Activated naive CD8-positive, alpha-beta T cell treated with anti-CD3 and anti-CD28 coated beads, Interleukin-2, amount 50 U/mL, for 16 hours (primary cell): ENCODE measurements at places on chromosomes 7 and 10.

DNA sequence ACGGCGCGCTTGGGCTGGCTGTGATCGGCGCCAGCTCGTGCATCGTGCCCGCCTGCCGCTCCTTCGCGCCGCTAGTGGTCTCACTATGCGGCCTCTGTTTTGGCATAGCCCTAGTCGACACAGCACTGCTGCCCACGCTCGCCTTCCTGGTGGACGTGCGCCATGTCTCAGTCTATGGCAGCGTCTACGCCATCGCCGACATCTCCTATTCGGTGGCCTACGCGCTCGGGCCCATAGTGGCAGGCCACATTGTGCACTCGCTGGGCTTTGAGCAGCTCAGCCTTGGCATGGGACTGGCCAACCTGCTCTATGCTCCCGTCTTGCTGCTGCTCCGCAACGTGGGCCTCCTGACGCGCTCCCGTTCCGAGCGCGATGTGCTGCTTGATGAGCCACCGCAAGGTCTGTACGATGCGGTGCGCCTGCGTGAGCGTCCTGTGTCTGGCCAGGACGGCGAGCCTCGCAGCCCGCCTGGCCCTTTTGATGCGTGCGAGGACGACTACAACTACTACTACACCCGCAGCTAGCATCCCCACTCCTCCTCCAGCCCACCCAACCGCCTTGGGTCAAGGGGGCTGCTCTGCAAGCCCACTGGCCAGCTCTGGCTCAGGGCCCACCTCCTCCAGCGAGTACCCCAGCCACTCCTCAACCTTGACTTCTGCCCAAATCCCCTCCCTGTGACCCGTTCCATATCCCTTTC lies 1.9 kb downstream of the SLC18A3 start:
- no peak for DNase-seq

- no peak for DNase-seq
Observed at GRCh38 chr10:46514899-46515298, 41.6 kb downstream of the GPRIN2 start.

GRCh38 chr7:158260567-158261361 lies 326.9 kb downstream of the PTPRN2 start:
- DNase-seq, result no peak

DNA sequence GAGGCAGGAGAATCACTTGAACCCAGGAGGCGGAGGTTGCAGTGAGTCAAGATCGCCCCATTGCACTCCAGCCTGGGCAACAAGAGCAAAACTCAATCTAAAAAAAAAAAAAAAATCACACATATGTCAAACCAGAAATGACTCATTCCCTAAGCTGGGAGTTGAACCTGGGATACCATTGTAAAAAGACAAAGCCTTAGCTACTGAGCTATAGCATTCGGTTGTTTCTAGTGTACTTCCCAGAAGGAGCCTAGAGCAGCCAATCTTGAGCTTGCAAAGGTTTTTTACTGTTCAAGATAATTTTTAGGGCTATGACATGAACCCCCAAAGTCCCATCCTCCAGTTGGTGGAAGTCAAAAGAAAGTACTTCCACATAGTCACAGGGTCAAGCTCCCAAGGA lies 87.9 kb downstream of the ZNF467 start:
- no peak for DNase-seq

GRCh38 chr7:122858320-122858719 lies 27.9 kb downstream of the CADPS2 start:
- no peak for DNase-seq

DNA sequence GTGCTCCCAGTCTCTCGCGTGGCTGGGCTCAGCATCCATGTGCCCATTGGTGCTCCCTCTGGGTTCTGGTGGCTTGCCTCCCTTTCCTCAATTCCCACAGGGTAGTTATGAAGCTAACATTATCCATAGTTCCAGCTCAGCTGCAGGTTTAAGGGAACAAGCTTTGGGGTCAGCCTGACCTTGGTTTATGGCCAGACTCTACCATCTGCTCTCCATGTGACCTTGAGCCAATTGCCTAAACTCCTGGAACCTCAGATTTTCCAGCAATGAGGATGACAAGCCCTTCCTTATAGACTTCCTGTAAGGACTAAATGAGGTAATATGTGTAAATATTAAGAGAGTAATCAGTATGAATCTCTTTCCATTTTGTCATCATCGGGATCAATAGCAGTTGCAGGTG lies 10.1 kb upstream of the SLC29A3 start:
- DNase-seq, result no peak

- no peak for DNase-seq
Observed at GRCh38 chr10:16893664-16894063, 76.4 kb upstream of the RSU1 start.

DNA sequence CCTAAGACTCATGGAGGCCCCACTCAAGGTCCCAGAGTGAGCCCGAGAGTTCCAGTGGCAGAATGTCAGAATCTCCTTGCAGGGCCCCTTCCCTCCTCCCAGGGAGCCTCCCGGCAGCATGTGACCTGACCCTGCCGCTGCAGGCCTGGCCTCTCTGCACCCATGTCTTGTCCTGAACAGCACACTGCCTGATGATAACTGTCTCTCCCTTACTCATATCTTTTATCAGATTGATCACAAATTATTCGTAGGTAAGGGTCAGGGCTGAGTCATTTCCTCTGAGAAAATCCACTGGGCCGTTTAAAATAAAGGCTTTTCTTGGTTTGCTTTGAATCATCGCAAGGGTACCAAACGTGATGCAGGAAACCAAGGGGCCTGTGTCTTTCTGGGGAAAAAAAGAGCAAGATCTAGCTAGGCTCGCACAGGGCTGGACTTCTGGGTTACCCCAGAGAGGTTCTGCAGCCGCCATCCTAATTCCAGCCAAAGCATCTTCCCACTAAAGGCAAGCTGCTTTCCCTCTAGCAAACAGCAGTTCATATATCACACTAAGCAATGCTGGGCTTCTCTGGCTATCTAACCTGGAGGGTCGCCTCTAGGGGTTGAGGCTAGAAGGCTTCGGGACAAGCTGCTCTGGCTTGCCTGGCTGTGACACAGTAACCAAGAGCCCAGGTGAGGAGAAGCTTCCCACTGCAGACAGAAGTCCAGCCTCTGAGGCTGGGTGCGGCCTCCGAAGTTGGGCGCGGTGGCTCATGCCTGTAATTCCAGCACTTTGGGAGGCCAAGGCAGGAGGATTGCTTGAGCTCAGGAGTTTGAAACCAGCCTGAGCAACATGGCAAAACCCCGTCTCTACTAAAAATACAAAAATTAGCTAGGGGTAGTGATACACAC lies 104.9 kb downstream of the SPDYE5 start:
- DNase-seq, result no peak

- DNase-seq, result no peak
Observed at GRCh38 chr10:34121781-34122622, 693.1 kb downstream of the PARD3 start.

GRCh38 chr7:30923774-30924413 lies 12.2 kb downstream of the AQP1 start:
- no peak for DNase-seq

GRCh38 chr10:107806026-107806425 lies 641.5 kb upstream of the SORCS1 start:
- no peak for DNase-seq

DNA sequence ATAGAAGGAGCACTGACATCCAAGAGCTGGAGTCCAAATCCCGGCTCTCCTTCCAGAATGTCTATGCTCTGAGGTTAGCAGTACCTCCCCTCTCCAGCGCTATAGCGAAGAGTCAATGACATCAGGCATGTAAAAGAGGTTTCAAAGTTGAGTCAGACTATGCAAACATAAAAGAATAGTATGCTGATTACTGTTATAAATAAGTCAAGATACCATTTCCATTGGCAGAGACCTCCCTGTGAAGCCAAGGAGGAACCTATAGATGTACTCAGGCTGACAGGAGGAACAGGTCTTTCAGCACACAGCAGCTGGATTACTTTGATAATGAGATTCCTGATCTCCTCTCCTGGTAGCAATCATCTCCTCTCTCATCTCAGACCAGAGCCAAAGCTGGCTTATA lies 103.9 kb upstream of the EFCAB10 start:
- no peak for DNase-seq

DNA sequence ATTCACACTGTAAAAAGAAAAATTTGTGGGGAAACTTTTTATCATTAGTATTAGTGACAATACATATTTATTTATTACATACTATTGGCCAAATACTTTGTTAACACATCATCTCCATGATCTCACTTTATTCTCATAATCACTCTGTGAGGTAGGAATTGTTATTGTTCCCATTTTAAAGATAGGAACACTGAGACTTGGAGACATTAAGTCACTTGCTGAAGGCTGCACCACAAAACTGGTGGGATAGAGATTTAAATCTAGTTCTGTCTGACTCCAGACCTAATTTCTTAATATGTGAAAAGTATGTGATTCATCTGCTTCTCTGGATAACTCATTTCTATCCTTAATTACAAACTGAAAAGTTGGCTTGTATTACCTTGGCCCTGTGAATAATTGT lies 8.2 kb downstream of the PPP1R3C start:
- DNase-seq, result no peak

DNA sequence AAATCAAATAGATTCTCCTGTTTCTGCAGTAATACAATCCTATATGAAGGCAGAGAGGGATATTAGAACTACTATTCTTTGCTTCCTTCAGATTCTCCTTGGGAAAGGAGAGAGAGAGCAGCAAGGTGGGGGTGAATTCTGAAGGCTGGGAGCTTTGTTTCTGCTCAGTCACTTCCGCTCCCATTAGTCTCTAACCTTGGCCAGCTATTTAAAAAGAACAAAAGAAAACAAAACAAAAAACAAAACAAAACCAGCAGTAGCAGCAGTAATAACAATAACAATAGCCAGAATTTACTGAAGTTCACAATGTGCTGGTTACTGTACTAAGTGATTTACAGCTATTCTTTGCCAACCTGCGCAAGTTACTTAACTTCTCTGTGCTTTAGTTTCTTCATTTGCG lies 9.9 kb downstream of the GPR85 start:
- no peak for DNase-seq

GRCh38 chr10:33559105-33559504 lies 224.6 kb upstream of the NRP1 start:
- DNase-seq, result no peak

DNA sequence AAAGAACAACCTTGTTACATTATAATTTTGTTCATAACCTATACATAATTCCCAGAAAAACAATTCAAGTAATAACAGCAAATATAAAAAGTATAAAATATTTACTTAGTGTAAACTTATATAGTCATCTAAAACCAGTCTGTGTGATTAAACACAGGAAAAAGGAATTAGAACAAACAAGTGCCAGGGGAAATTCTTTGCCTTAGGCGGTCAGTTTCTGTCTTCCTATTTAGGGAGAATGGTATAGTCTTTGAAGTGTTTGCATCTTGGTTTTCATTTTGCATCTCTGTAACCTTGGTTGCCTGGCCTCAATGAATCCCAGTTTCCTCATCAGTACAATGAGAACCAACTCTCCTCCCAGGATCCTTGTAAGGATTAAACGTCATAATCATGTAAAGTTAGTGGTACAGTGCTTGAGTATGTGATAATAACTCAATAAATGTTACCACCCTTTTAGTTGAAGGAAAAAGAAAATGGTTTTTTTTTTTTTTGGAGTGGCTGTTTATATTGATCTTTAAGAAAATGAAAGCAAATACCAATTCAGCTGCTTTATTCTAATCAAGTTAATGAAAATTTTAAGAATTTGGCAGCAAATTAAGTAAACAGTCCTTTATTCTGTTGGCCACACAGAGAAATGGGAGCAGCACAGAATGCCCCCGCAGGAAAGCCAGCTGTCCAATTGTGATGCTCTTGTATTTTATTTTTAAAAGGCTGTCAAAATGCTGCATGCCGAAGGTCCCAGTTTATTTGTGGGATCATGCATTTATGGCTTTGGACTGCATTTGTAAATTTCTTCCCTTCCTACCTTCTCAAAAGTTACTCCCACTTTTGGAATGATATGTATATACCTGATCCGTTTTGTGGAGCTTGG lies 61.8 kb downstream of the SHH start:
- no peak for DNase-seq

- no peak for DNase-seq
Observed at GRCh38 chr10:126908729-126909128, 3.5 kb downstream of the DOCK1 start.

GRCh38 chr10:128365156-128365725 lies 239.0 kb upstream of the MKI67 start:
- DNase-seq, result no peak

GRCh38 chr10:124650263-124650662 lies 93.9 kb downstream of the FAM53B start:
- no peak for DNase-seq

DNA sequence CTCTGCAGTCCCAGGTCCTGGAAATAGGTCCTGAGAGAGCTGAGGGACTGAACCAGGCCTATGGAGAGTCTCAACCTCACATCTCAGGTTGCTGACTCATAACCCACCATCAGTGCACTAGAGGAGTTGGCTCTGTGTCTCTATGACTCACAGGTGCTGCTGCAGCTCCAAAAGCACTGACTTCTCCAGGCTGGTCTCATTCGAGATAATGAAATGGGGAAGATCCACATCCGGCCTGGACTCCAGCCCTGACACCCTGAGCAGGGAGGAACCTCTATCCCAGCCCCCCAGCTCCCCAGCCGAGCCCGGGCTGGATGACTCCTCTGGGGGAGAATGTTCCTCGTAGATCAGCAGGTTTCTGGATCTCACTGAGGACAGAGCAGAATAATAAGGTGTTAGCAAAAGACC lies 35.5 kb upstream of the DGKI start:
- no peak for DNase-seq

DNA sequence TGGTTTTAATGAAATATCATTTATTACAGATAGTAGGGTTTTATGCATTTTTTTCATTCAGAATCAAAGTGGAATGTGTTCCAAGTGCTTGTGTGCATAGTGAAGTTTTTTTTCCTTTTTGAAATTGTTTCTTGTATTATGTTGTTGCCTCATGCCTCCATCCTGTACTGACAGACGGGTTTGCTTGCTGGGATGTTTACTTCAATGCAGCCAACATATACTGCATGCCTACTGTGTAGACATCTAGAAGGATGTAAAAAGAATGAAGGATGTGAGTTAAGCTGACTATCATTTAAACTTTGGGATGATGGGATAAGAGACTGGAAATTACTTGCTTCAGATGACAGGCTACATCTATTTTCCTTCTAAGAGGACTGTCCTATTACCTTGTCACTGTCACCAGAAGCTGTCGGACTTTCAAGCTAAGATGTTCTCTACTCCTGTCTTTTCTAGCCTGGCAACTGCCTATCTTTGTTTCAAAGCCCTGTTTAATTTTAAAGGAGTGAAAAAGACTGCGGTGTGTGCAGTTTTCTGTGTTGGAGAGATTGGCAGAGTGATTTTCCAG lies 243.7 kb downstream of the CDK14 start:
- DNase-seq, result no peak
